ENCODE measurements at places on chromosomes 11 and 22.

DNA sequence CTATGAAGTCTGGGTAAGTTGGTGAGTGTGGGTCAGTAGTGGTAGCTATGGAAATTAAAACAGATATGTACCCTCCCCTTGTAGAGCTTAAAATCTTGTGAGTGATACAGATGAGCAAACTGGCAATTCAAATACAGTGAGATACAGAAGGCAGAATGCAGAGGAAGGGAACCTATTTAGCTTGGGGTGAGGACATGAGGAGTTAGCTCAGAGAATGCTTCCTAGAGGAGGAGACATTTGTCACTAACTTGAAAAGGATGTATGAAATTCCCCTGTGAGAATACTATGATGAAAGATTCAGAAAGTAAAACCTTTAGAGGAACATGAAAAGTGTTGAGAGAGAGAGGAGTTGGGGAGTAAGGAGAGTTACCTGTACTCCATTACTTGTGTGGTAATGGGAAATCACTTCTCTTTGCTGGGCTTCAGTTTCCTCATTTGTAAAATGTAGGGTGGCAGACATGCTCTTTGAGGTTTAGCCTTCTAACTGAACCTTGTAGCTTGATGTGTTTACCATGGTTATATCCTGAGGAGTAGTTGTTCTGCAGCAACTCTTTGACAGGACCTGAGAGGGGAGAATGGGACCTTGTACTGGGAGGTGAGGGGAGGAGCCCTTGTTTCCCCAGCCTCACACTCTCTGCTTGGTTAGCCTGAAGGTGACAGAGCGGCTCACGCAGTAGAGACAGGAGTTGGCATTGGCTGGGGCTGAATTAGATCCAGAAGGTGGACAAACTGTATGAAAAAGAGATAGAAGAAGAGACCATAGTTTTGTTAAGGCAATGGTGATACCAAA is 17.9 kb downstream of the SWAP70 start:
- DNase-seq, result no peak

GRCh38 chr11:64341429-64341828 is 1.4 kb downstream of the CCDC88B start:
- DNase-seq, result no peak

DNA sequence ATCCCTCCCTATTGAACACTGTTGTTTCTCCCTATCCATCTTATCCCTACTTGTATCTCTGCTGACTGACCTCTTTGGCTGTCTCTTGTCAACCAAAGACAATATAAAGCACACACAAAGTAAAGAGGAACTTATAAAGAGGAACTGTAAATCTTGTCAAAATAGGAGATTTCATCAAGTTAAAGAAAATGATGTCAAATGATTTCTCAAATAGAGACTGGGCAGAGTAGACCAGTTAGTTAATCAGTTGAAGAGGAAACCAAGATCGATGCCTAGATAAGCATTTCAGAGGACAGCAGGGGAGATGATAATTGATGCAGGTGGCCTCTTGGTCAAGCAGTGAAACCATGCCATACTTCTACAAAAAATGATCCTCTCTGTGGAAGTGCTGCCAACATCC is 22.7 kb downstream of the KCNQ1OT1 start:
- DNase-seq, result no peak

DNA sequence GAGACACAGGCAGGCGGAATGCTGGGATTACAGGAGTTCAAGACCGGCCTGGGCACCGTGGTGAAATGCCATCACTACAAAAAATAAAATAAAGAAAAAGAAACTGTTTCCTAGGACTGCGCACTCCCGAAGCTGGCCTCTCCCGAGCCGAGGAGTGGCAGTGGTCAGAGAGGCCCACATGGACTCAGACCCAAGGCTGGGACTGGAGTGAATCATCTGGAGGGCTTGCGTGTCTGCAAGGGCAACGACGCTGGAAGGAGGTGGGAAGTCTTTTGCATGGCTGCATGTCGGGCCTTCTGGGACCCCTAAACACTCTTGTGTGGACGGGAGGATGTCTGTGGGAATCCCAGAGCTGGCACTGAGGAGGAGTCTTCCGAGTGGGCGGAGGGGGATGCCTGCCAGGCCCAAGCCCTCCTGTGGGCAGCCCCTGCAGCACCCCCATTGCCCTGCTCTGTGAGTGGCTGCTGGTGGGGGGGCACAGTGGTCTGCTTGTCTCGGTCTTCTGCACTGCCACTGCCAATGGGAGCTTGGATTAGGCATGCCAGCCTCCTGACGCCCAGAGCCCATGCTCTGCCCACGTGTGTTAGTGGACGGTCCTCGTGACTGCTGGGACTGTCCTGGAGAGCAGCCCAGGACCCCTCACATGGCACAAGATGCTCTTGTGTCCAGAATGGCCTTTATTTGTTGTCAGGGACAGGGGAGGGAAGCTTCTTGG is 1.8 kb upstream of the AP2A2 start:
- DNase-seq, result no peak

- no peak for DNase-seq
Measured at GRCh38 chr11:128688896-128689546, 4.9 kb upstream of the FLI1 start.

- DNase-seq, result no peak
Measured at GRCh38 chr11:2313051-2313951, 11.5 kb downstream of the TSPAN32 start.

DNA sequence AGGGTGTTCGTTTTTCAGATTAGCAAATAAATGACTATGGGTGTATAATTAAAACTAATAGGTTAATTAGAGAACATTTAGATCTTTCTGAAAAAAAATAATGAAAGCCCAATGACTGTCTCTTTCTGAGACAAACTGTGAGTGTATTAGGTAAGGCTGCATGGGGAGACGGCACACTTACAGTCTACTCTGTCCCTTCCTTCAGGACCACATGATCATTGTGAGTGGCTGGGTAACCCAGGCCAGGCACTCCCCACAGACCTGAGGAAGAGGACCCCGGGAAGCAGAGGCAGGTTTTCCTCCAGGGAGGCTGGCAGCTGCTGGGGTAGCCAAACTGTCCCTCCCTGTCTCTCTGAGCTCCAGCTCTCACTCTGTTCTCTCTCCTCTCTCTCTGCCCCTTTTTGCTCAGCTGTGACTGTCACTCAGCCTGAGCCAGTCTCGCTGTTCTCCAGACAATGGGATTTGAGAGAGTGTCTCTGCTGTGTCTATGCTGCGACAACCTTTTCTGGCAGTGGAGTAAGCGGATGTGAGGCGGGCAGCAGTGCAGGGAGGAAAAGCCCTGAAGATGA is 83.1 kb upstream of the NCAM1 start:
- no peak for DNase-seq

DNA sequence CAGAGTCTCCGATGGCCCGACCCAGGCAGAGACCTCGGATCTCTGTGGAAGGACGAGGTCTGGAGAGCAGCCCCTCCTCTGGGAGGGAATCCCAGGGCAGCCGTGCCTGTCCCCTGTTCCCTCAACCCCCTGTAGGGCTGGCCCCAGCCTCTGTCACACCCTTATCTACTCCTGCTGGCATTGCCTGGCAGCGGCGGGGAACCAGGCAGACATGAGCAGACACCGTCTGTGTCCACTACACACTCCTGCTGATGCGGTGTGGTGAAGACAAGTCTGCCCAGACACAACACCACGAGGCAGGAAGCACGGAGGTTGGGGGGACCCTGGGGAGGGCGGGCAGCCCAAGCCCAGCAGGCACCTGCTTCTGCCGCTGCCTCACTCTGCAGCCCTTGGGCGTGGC is 52.5 kb upstream of the A4GALT start:
- no peak for DNase-seq

- DNase-seq, result no peak
Measured at GRCh38 chr22:47580121-47580520, 817.7 kb downstream of the TBC1D22A start.

DNA sequence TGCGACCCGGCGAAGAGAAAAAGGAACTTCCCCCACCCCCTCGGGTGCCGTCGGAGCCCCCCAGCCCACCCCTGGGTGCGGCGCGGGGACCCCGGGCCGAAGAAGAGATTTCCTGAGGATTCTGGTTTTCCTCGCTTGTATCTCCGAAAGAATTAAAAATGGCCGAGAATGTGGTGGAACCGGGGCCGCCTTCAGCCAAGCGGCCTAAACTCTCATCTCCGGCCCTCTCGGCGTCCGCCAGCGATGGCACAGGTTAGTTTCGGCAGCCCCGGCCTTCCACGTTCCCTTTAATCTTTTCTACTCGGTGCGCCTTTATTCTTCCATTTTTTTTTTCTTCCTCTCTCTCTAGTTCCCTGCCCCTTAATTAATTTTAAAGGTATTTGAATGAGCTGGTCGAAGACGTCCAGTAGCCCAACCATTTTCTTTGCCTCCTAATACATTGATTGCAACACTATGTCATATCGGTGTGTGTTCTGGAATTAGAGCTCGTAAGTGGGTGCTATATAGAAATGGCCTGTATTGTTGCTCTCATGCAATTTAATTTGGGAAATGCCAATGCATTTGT is 537 bp downstream of the EP300 start:
- DNase-seq, result no peak

- no peak for DNase-seq
Measured at GRCh38 chr22:36387709-36387958, 133 bp downstream of the MYH9 start.

- peak; percentile 51 for DNase-seq
Measured at GRCh38 chr11:77126861-77127234, 1.2 kb upstream of the MYO7A start.

DNA sequence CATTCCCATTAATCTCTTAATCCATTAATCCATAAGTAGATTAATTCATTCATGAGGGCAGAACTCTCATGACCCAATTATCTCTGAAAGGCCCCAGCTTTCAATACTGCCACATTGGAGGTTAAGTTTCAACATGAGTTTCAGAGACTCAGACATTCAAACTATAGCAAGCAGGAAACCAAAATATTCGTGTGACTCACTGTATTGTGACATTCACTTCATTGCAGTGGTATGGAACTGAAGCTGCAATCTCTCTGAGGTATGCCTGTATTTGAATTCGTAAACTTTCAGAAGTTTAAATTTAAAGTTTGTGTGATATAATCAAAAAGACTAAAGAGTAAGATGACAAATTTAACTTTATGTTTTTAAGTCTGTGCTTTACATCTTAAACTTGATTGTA is 2.9 kb upstream of the OR52J3 start:
- DNase-seq, result no peak

GRCh38 chr22:48253573-48253972 is 1491.1 kb downstream of the TBC1D22A start:
- DNase-seq, result no peak

GRCh38 chr11:28146123-28146751 is 38.0 kb downstream of the METTL15 start:
- DNase-seq, result no peak

DNA sequence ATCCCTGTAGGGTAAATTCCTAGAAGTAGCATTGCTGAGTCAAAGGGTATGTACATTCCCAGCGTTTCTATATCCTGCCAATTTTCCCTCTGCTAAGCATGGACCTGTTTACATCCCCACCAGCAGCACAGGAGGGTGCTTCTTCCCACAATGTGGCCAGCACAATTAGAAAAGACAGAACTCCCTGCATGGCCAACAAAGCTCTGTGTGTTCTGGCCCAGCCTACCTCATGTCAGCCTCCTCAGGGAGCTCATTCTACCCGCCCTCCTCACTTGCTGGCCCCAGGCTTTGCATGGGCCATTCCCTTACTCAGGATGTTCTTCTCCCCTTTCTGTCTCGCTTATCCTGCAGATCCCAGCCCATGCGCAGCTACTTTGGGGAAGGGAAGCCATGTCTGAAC is 186.1 kb downstream of the DSCAML1 start:
- DNase-seq, result no peak

GRCh38 chr22:24129980-24130379 is 51.3 kb upstream of the SUSD2 start:
- no peak for DNase-seq

GRCh38 chr11:124075492-124075840 is 34.3 kb upstream of the OR10G7 start:
- DNase-seq, result no peak

DNA sequence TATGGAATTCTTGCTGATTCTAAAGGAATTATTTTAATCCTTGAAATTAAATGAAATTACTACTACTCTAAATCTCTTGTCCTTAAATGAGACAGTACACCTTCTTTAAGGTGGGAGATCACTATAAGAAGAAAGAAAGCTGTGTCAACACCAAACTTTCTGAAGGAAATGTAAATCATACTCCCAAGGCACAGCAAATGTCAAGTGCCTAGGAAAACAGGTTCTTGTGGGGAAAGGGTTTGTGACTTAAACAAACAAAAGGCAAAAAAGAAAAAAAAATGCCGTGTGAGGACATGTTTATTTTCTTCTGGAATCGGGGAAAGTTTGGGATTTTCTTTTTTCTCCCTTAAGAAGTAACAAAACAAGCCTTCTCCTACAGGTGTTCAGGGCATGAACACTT is 745.1 kb downstream of the DLG2 start:
- DNase-seq, result no peak

DNA sequence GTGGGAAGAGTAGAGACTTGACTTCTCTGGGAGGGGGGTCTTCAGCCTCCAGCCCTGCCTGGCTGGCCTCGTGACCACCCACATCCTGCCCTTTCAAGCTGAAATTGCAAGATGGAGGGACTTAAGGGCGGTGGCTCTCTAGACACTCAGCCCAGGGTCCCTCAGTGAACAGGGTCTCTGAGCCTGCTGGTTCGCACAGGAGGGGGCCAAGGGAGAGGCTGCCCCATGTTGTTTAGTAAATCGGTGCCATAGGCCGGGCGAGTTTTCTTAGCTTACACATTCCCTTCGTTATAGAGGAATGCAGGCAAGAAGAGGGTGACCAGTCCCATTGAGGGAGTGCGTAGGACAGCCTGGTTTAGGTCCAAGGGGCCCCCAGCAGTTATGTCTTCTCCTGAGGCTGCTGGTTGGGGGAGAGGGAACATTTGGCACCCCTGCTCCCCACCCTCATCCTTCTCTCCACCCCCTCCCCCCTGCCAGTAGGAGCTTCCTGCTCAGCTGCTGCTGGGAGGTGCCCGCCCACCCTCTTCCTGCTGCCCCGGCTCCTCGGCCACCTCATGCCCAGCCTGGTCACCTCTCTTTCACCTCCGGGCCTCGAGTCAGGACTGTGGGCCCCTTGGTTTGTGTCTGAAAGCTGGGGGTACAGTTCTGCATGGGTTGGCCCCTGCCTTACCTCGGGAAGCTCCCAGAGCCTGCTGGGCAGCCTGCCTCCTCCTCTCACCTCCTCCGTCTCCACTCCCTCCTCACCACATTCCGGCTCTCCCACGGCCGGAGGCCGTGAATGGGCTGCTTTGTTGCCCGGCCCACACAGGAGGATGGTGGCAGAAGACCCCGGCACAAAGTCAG is 3.9 kb downstream of the FRMD8 start:
- no peak for DNase-seq

DNA sequence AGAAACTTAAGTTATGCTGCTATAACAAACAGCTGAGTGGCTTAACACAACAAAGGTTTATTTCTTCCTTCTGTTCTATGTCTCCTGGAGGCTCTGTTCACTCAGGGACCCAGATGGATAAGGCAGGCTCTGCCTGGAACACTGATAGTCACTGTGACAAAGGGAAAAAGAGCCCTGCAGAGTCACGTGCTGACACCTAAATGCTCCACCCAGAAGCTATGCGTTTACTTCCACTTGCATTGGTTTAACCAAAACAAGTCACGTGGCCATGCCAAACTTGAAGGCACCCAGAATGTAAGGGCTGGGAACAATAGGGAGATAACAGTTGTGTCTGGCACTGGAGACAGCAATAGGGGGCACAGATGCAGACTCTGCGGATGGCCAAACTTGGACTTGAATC is 3.4 kb upstream of the MS4A15 start:
- DNase-seq, result no peak

GRCh38 chr11:129976328-129976727 is 26.3 kb downstream of the PRDM10 start:
- no peak for DNase-seq

All from NCI-H1436 (cell line).